T-helper 2 cell (primary cell): ENCODE measurements at places on chromosomes 3 and 15.

DNA sequence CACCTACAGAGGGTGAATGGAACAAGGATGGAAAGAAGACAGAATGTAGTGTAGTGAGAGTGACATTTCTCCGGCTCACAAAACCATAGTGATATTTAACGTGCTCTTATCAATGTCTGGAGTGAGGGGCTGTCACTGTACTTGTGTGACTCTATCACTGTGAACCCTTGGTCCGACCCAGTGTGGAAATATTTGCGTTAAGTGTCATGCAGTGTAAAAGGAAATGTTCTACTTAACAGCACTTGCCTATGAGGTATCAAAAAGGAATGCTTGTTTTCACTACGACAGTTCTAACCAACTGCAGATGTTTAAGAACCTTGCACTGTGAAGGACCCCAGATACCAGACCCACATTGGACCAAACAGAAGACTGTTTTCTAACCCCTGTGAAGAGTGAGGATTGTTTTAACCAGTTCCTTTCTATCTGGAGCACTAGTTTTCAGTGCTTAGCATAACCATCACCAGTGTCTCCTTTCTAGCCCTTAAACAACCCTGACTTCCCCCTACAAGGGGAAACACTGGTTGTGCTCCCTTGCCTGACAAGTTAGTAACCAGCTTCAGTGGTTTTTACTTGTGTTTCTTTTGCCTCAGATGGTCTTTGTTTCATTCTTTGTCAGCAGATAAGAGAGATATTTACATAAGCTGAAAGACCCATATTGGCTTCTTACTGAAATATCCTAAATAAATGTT lies 144.7 kb upstream of the ABHD17C start:
- peak; percentile 67 for DNase-seq

DNA sequence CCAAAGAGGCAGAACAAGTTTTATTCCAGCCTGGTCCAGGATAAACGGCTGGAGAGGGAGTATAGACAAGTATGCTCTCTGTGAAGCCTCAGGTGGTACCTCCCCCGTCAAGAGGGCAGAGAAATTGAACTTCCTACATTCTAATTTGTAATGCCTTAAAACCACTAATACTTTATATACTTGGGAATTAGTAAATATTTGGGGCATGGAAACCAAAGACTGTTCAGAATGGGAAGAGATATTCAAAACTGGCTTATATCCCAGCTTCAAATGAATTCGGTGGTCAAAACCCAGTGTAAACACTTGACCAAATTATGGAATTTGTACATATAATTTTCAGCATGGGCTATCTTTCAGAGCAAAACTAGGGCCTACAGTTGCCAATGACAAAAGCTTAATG lies 122.6 kb downstream of the FBN1 start:
- no peak for DNase-seq

- no peak for DNase-seq
Measured at GRCh38 chr3:148861277-148861869, 3.7 kb upstream of the CPA3 start.

GRCh38 chr15:47013446-47013845 lies 703.9 kb upstream of the SEMA6D start:
- no peak for DNase-seq

DNA sequence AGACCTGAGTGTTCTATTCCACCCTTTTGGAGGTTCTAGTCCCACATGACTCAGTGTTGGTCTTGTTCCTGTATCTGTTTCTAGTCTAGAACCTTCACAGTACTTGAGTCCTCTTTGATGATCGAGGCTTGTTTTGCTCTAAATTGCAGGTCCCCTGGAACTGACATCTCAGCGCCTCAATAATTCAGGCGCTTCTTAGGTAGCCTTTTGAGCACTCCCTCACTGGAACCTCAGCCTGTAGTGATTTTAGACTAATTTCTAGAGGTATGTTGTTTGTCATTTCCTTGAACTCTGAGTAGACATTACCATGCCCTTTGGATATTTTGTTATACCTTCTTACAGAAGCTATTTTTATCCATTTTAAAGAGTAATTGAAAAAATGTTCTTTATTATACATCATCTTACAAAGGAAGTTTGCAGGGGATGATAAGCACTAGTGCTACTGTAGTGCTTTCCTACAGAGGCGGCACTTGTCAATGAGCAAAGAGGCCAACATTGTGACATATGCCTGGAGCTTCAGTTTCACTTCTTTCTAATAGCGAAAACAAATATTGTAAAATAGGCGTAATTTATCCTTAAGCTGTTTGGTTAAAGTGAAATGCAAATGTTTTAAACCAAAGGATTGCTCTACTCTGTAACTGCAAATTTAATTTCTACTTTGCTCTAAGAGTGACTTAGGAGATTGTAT lies 75.7 kb downstream of the EFL1 start:
- DNase-seq = no peak

DNA sequence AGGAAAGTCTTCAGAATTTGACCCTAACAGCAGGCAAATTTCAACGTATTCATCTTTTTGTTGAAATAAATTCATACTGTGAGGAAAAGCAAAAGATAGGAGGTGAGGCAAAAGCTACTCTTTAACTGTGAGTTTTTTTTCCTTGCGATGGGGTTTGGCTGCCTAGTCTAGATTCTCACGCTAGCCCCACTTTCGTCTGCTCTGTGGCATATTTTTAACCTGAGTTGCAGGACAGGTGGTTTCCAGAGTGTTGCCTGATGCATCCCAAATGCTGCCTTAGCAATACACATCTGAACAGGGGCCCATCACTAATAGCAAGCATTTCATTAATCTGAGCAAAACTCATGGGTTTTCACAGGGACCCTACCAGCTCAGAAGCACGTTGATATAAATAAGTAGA lies 11.7 kb downstream of the PSMA4 start:
- no peak for DNase-seq

GRCh38 chr3:33942483-33943150 lies 144.2 kb downstream of the PDCD6IP start:
- DNase-seq = no peak

DNA sequence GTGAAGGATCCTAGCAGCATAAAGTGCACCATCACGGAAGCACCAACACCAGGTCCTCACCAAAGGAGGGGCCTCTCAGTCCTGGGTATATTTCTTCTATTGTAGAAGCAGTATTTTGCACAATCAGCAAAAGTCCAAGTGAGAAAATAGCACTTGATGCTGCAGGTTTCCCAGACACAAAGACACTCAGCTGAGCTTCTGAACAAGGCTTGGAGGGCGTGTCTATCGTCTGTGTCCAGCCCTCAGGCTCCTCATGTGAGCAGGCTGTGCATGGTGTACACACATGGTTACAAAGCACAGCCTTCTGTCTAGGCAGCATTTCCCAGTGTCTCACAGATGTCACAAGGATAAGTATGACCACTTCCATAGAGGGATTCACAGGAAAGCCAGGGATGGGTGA lies 98.3 kb upstream of the SPATA12 start:
- no peak for DNase-seq
